ENCODE measurements at places on chromosomes 16 and 17. TPM values are rescaled to one million over a fixed set of nuclear protein-coding genes. Genes with fewer than 3 reads are reported as not detected.

The GAS7 gene
- total RNA-seq: 94.5 TPM

The ZNF688 gene
- 11.3 TPM for total RNA-seq

The RPH3AL gene
- total RNA-seq: 5.6 TPM

The NPIPB13 gene
- total RNA-seq: 8.5 TPM

The STRADA gene
- 64.8 TPM for total RNA-seq

The FOXN1 gene
- total RNA-seq: not detected

The SCIMP gene
- total RNA-seq: not detected

The TRIM72 gene
- total RNA-seq: 0.63 TPM

The SLC4A1 gene
- 3.1 TPM for total RNA-seq

The KRTAP9-8 gene
- total RNA-seq: not detected

The C16orf92 gene
- not detected for total RNA-seq

The ZSCAN10 gene
- total RNA-seq: not detected

The SLC47A1 gene
- total RNA-seq: 1.6 TPM

The SLFN12 gene
- 2.2 TPM for total RNA-seq

The KRTAP17-1 gene
- not detected for total RNA-seq

The KRTAP4-6 gene
- not detected for total RNA-seq

The CMC2 gene
- total RNA-seq: 48.5 TPM

The PRPSAP2 gene
- total RNA-seq: 125 TPM

The VASN gene
- total RNA-seq: 1.9 TPM

The KDM6B gene
- 33.5 TPM for total RNA-seq

The MT2A gene
- total RNA-seq: 3.8 TPM

The PDIA2 gene
- 30.0 TPM for total RNA-seq

The CHRNB1 gene
- 15.3 TPM for total RNA-seq

The TNFRSF17 gene
- 0.63 TPM for total RNA-seq

The ABCC6 gene
- total RNA-seq: not detected

The ENPP7 gene
- not detected for total RNA-seq

The RASL10B gene
- total RNA-seq: 6.6 TPM

The KRT12 gene
- not detected for total RNA-seq

The KIF2B gene
- not detected for total RNA-seq

The CLEC19A gene
- total RNA-seq: 0.31 TPM

The CLEC18B gene
- 4.4 TPM for total RNA-seq

The MEOX1 gene
- not detected for total RNA-seq

The CDH5 gene
- total RNA-seq: 7.8 TPM

The GSE1 gene
- total RNA-seq: 108 TPM

The PYDC1 gene
- not detected for total RNA-seq

The RPL38 gene
- total RNA-seq: 1,198 TPM

The CHP2 gene
- 0.31 TPM for total RNA-seq

The TBC1D26 gene
- total RNA-seq: 4.4 TPM

The RNF43 gene
- 0.31 TPM for total RNA-seq

The OR3A2 gene
- total RNA-seq: 1.3 TPM
